H4 (cell line): ENCODE measurements at places on chromosomes 2 and 18. TPM values are rescaled to one million over a fixed set of nuclear protein-coding genes. Genes with fewer than 3 reads are reported as not detected.

GPR75 gene
- total RNA-seq, result 1.1 and 1.4 TPM in 2 replicates

RGPD4 gene
- total RNA-seq, result not detected in 2 replicates

CD8A gene
- total RNA-seq, result not detected in 2 replicates

RIT2 gene
- total RNA-seq, result 2.1 and 5.1 TPM in 2 replicates
